ENCODE measurements at places on chromosomes 4 and X. TPM values are rescaled to one million over a fixed set of nuclear protein-coding genes. Genes with fewer than 3 reads are reported as not detected.

DNA sequence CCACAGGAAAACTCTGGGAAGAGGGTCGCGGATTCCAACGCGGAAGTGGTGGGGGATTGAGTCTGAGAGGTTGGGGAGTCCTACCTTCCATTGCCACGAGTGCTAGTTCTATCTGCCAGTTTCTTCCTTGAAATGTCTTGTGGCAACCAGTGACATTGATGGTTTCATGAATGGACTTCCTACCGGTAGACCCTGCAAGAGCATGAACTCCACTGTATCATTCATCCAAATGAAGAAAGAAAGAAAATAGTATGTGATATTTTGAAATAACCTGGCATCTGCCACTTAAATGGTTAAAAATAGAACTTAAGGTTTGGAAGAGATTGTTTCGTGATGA is 1.1 kb upstream of the SLC10A7 start:
- no peaks in the 10 kb centered on the region for H3K36me3 ChIP-seq
- H3K27me3 ChIP-seq, result peaks cover 23% of the 10 kb centered on the region
- no peak for DNase-seq
- H3K4me3 ChIP-seq, result peak overlapping the region; percentile 80
- H3K4me1 ChIP-seq, result no peaks in the 10 kb centered on the region

DNA sequence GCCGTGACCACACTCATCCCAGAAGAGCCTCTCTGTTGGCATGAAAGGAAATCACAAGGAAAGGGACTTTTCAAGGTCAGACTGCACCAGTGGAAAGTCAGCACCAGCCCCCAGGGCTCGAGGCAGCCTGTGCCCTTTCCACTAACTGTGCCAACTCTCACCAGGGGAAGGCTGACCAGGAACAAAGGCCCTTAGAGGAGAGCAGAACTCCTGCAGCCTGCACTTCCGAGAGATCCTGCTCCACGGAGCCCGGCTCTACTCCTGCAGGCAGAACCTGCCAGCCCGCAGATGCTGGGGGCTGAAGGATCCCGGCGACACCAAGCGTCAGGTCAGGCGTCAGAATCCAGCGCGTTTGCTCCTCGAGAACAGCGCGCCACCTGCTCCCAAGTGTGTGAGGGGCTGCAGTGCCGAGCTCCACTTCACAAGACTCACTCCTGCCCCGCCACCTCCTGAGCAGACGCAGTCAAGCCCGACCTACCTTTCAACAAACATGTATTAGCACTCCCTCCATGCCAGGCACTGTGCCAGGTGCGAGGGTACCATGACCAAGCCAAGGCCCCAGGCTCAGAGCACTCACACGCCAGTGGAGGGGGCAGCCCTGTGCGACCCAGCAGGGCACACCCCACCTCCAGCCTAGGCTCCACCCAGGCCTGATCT is 13.6 kb upstream of the HELT start:
- peaks cover 14% of the 10 kb centered on the region for H3K27me3 ChIP-seq
- peak overlapping the region; percentile 24 for H3K4me3 ChIP-seq
- H3K27ac ChIP-seq, result no peak overlapping the region
- peaks cover 6% of the 10 kb centered on the region for H3K4me1 ChIP-seq

GRCh38 chrX:130136496-130136895 is 26.2 kb upstream of the ELF4 start:
- no peaks in the 10 kb centered on the region for H3K27me3 ChIP-seq
- no peak overlapping the region for H3K27ac ChIP-seq
- no peak overlapping the region for H3K4me3 ChIP-seq
- no peaks in the 10 kb centered on the region for H3K4me1 ChIP-seq

- no peak for DNase-seq
- no peaks in the 10 kb centered on the region for H3K27me3 ChIP-seq
- H3K27ac ChIP-seq, result no peak overlapping the region
- no peak overlapping the region for H3K4me3 ChIP-seq
- no peaks in the 10 kb centered on the region for H3K4me1 ChIP-seq
- H3K36me3 ChIP-seq, result no peaks in the 10 kb centered on the region
Measured at GRCh38 chr4:141711211-141711610, 74.8 kb downstream of the IL15 start.

- H3K27me3 ChIP-seq, result no peaks in the 10 kb centered on the region
- no peak for DNase-seq
- no peak overlapping the region for H3K27ac ChIP-seq
- no peaks in the 10 kb centered on the region for H3K36me3 ChIP-seq
- H3K4me1 ChIP-seq, result no peaks in the 10 kb centered on the region
Measured at GRCh38 chrX:73768160-73768559, 205.2 kb downstream of the CHIC1 start.

DNA sequence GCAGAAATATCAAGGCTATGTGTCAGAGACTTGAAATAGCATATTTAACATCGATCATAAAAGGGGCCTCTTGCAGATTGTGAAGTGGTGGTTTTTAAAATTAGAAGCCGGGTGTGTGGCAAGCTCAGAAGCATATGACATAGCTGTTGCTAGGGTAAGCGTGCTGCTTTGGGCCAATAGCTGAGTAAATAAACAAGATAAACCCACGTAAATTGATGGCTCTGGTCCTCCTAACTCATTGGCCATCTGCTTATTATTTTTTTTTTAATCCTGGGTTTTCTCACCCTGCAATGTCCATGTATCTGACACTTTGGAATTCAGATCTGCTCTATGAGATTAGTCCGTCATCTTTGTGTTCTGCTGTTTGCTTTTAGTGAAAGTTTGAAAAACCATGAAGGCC is 32.6 kb upstream of the STOX2 start:
- H3K36me3 ChIP-seq, result no peaks in the 10 kb centered on the region
- no peak for DNase-seq
- no peak overlapping the region for H3K27ac ChIP-seq

DNA sequence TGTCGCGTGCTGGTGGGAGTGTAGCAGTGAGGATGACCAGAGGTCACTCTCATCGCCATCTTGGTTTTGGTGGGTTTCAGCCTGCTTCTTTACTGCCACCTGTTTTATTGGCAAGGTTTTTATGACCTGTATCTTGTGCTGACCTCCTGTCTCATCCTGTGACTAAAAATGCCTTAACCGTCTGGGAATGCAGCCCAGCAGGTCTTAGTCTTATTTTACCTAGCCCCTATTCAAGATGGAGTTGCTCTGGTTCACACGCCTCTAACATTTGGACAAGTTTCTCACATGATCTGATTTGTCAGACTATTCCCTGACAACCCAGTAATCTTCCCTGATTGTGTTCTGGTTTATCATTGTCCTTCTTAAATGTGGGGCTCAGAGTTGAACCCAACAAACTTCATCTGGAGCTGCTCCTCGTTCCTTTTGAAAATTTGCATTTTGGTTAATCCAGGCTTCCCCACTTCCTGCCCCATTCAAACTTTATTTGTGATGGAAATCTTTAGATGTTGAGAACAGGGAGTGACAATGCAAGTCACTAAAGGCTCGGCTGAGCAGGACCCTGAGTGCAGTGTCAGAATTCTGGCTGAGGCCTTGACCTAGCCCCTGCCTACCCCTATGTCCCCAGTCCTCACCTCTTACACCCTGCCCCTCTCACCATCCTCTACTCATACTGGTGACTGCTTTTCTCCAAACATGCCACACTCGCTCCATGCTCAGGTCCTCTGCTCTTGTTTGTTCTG is 226.8 kb downstream of the STIM2 start:
- H3K4me3 ChIP-seq, result no peak overlapping the region
- H3K27ac ChIP-seq, result no peak overlapping the region
- H3K36me3 ChIP-seq, result no peaks in the 10 kb centered on the region

- H3K27me3 ChIP-seq, result no peaks in the 10 kb centered on the region
- no peak overlapping the region for H3K27ac ChIP-seq
- no peak for DNase-seq
Measured at GRCh38 chr4:71460371-71460770, 121.6 kb downstream of the SLC4A4 start.

DNA sequence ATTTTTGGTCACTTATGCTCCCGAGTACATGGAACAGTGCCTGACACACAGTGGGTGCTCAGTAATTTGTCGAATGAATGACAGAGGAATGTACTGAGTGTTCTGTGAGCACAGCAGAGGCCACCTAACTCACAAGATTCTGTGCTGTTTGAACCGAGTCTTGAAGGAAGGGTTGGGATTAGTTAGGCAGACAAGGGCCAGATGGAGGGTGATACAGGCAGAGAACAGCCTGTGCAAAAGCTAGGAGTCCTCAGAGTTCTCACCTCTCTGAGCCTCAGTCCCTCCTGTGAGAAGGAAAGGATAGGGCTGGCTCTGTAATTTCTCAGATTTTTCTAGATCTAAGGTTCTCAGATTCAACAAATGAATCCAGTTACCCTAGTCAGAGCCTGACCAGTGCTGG is 108.8 kb downstream of the NHSL2 start:
- H3K27ac ChIP-seq, result no peak overlapping the region
- no peak overlapping the region for H3K4me3 ChIP-seq
- peaks cover 3% of the 10 kb centered on the region for H3K4me1 ChIP-seq

GRCh38 chrX:69264158-69264581 is 98.9 kb upstream of the PJA1 start:
- no peak overlapping the region for H3K4me3 ChIP-seq
- H3K27me3 ChIP-seq, result peaks cover 34% of the 10 kb centered on the region
- H3K27ac ChIP-seq, result no peak overlapping the region
- DNase-seq, result peak; percentile 88

DNA sequence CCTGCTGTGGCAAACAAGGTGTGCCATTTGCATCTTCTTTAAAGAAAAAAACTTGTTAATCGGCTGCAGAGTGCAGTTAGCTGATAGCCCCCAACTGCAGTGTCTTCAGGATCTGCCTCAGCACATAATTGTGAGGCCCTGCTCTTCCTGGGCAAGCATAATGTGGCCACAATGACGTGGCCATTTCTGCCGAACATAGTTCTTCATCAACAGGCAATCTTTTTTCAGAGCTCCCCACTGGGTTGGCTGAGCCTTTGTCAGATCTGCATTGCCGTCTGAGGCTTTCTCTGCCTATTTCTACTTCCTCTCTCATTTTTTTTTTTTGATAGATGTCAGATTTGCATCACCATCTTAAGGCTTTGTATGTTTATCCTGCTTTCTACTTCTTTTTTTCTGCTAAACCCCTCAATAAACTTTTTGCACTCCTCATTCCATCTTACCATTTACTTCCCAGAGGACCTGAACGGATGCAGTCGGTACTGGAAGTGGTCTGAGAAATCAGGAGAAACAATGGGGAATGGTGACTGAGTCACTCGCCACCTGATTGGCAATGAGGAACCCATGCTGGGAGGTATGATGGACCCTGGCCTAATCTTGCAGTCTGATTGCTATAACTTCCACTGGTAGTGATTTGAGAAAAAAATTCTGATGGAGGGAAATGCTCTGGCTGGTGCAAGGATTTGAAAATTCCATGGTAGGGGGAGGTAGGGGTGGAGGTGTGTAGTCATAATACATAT is 21.2 kb upstream of the TAB3 start:
- no peaks in the 10 kb centered on the region for H3K36me3 ChIP-seq
- no peak overlapping the region for H3K4me3 ChIP-seq
- H3K27ac ChIP-seq, result no peak overlapping the region
- H3K4me1 ChIP-seq, result no peaks in the 10 kb centered on the region

CT47B1 gene
- total RNA-seq, result not detected

GABRB1 gene
- 0.22 TPM for total RNA-seq

RIPPLY1 gene
- total RNA-seq, result not detected

SLC7A11 gene
- total RNA-seq, result 15.6 TPM

BRCC3 gene
- total RNA-seq, result 23.7 TPM

FGF13 gene
- total RNA-seq, result 36.1 TPM

Measured in H1 (cell line).